ENCODE measurements at places on chromosomes 2 and 18. TPM values are rescaled to one million over a fixed set of nuclear protein-coding genes. Genes with fewer than 3 reads are reported as not detected.

GRCh38 chr2:199484927-199485326 lies 27.2 kb upstream of the SATB2 start:
- DNase-seq, result no peak

DNA sequence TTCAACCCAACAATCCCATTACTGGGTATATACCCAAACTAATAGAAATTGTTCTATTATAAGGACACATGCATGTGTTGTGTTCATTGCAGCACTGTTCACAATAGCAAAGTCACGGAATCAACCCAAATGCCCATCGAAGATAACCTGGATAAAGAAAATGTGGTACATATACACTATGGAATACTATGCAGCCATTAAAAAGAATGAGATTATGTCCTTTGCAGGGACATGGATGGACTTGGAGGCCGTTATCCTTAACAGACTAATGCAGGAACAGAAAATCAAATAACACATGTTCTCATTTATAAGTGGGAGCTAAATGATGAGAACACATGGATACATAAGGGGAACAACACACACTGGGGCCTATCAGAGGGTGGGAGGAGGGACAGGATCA lies 65.8 kb downstream of the CCDC138 start:
- no peak for DNase-seq

DNA sequence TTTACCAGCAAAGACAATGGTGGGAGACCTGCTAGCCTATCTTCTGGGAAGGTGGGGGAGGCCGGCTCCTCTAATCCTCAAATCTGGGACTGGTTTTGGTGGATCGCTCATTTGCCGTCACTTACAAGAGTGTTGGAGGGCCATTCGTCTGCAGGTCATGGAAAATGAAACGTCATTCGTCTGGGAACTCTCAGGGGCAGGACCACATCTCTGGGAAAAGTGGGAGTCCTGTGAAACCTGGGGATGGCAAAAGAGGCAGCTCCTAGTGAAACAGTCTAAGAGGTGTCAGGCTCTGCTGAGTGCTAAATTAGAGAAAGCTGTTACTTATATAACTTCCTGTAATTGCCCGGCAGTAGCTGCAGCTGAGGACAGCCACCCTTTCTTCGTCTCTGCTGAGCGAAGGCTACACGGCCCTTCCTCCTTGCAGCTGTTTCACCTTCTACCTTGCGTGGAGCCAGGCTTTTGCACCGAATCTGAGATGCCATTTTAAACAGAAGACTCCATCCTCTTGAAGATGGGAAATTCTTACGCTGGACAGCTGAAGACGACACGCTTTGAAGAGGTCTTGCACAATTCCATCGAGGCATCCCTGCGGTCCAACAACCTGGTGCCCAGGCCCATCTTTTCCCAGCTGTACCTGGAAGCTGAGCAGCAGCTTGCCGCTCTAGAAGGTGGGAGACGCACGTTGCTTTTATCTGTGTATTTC lies 22.4 kb downstream of the GREB1 start:
- DNase-seq, result no peak

- DNase-seq, result no peak
Measured at GRCh38 chr18:33844232-33844631, 266.2 kb downstream of the ASXL3 start.

DNA sequence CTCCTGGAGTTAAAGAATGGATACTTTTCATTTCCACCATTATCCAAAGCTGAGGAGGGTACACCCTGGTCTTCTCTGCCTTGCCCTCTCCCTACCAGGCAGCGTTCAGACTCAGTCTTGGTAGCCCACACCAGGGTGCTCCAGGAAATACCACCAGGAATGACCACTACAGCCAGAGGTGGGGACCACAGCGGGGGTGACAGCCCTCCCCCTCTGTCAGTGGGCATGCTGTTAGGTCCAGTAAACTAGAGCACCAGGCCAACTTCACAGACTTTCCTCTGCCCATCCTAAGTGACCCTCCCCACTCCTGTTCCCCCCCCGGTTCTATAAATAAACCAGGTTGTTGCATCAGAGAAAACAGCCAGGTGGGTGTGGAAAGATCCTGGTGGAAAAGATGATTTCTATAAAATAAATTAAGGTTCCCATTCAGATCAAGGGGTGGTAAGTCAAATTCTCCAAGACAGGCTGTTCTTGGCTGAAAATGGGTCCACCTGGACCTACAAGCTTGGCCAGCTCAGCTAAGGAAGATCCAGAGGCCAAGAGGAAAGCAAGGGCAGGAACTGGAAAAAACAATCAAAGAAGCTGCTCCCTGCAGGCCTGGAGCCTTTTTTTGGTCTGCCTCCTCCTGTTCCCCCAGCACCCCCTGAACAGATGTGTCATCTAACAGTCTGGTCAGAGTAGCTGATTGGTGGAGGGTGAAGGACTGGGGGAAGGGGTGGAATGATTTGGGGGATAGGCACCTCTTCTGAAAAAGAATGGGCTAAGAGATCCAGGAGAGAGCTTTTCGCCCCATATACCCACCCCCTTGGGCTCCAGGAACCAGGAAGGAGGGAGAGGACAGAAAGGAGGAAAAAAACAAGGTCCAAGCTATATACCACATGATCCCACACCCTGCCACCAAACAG lies 2.3 kb downstream of the RAB11FIP5 start:
- DNase-seq, result peak; percentile 22

- DNase-seq, result no peak
Measured at GRCh38 chr2:123864416-123864815, 160.7 kb upstream of the CNTNAP5 start.

- DNase-seq, result peak; percentile 63
Measured at GRCh38 chr18:33116376-33116775, 324.1 kb downstream of the CCDC178 start.

- DNase-seq, result no peak
Measured at GRCh38 chr18:2536493-2536892, 34.8 kb downstream of the METTL4 start.

- no peak for DNase-seq
Measured at GRCh38 chr2:62231541-62231940, 35.6 kb downstream of the B3GNT2 start.

DNA sequence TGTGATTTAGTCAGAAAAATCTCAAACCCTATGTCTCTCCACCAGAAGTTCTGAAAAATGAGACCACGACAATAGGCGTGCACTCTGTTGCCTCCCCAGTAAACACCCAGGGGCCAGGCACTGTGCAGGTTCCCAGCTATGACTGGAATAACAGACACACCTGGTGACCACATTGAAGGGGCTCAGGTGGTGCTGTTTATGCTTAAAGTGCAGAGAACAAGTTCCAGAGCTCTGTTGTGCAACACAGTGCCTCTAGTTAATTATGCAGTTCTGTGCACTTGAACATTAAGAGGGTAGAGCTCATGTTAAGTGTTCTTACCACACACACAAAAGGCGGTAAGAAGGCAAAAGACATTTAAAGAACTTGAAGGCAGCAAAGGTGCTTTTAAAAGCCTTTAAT lies 52.6 kb upstream of the AFF3 start:
- DNase-seq, result peak; percentile 85

DNA sequence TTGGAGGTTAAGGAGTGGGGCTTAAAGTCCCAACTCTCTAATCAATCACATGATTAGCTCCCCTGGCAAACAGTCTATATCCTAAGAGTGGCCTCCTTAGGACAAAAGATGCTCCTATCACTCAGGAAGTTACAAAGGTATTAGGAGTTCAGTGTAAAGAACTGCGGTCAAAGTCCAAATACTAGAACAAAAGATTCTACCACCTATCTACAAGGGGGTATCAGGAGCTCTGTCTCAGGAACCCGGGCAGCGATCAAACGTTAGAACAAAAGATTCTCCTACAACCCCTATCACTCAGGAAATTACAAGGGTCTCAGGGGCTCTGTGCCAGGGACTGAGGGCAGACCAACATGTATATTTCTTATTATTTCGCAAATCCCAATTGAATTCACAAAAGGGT lies 58.0 kb downstream of the DTNB start:
- DNase-seq, result peak; percentile 11

GRCh38 chr2:164755952-164756351 lies 85.7 kb downstream of the COBLL1 start:
- DNase-seq, result no peak

DNA sequence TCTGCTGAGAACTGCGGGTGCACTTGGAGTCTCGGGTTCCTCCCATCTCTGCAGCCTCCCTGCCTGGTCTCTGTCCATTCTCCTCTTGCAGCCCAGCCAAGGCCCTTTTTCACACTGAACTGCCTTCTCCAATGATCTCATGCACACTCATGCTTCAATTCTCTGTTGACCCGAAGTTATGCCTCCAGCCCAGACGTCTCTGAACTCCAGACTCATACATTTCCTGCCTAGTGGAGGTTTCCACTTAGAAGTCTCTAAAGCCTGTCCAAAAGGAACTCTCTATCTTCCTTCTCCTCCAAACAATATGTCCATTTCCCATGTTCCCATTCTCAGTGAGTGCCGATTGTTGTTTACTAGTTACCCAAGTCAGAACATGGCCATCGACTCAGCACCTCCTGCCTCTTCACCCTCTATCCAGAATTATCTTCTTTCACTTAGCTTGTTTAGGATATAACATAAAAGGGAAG lies 155.2 kb downstream of the IRS1 start:
- DNase-seq, result no peak

Gene MC4R
- polyA plus RNA-seq, result 0.27 TPM

Gene MC5R
- polyA plus RNA-seq, result 0.66 TPM

Gene PLCL1
- 3.3 TPM for polyA plus RNA-seq

Gene EFEMP1
- polyA plus RNA-seq, result 38.0 TPM

Gene TSPYL6
- polyA plus RNA-seq, result 0.06 TPM

Data from large intestine (tissue), 12 donors.